GM12878 (cell line): ENCODE measurements at places on chromosomes 4 and X.

DNA sequence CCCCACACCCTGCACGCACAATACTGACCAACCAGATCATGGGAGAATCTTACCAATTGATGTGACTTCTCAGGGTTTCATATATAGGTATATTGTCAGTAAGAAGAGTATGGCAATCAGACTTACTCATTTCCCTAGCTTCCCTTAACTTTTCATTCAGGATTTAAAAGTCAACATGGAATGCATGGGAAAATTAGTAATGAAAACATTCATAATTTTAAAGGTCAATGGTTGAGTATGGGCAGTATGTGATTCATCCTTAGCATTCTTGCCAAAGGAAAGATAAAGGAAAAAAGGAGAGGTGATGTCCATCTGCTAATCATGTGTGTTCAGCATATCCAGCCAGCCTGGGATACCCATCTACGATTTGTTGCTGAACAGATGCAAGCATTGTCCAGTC lies 4.0 kb downstream of the DIPK2B start:
- no peaks in the 10 kb centered on the region for H3K4me1 ChIP-seq
- no peak overlapping the region for H3K4me3 ChIP-seq
- no peak for DNase-seq
- no peaks in the 10 kb centered on the region for H3K27me3 ChIP-seq

DNA sequence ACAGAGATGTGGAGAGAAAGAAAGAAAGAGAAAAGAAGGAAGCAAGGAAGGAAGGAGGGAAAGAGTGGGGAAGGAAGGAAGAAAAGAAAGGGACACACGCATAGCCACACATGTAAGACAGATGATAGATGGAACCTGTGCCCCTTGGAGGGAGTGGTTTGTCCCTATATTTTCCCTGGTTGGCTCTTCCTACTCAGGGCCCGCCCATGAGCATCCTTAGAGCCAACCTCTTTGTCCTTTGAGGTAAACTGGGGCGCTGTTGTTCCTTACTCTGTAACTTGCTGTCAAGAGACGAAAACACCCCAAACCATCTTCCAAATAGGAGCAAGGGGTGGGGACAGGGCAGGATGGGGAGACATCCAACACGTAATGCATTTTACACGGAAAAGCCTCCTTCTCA lies 220.9 kb downstream of the MAML3 start:
- no peak overlapping the region for H3K4me3 ChIP-seq
- no peak for DNase-seq
- H3K4me1 ChIP-seq = no peaks in the 10 kb centered on the region
- no peak overlapping the region for H3K27ac ChIP-seq
- no peaks in the 10 kb centered on the region for H3K36me3 ChIP-seq

DNA sequence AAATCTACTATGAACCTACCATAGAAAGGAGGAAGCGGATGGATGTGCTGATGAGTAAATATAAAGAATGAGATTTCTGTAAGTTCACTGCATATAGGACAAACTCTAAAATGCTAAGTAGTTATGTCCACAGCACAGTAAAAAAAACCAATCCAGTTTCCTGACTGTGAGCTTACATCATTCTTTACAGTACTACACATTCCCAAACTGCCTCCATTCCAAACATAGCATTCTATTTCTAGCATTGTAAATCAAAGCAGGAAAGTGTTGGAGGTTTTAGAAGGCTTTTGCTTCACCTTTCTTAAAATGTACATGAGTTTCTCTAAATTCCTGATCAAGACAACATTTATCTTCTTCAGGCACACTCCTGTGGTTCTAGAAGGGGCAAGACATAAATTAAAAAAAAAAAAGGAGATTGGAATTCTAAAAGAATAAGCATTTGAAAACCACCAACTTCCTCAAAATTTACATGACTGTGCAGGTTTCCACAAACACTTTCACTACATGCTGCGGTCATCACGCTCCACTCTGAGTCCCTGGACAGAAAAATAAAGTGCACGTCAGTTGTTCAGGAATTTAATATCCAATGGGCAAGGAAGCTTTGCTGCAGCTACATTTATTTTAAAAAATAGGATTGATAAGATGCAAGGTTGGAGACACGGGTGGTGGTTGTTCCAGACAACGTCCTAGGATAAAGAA lies 297.6 kb upstream of the STS start:
- DNase-seq = no peak
- H3K4me3 ChIP-seq = no peak overlapping the region
- no peaks in the 10 kb centered on the region for H3K4me1 ChIP-seq
- H3K27me3 ChIP-seq = no peaks in the 10 kb centered on the region
- no peaks in the 10 kb centered on the region for H3K36me3 ChIP-seq

DNA sequence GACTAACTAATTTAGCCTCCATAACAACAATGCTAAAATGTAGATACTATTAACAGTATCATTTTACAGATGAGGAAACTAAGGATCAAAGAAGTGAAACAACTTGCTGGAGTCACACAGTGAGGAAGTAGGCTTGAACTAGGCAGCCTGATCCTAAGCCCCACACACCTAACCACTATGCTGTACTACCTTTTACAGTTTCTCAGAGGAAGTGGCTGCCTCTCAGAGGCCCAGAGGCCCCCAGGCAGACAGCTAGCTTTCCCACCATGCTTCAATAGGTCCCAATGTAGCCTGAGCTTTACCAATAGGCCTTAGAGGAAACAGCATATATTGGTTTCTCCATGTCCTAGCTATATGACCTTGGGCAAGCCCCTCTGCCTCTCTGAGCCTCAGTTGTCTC lies 69.4 kb upstream of the PJA1 start:
- H3K4me3 ChIP-seq = no peak overlapping the region
- no peak for DNase-seq
- 0 out of 2 replicates have a peak, but pooled peaks cover 1% of the 10 kb centered on the region for H3K27me3 ChIP-seq
- no peak overlapping the region for H3K27ac ChIP-seq

- no peak overlapping the region for H3K27ac ChIP-seq
- H3K4me3 ChIP-seq = no peak overlapping the region
- no peaks in the 10 kb centered on the region for H3K4me1 ChIP-seq
- no peaks in the 10 kb centered on the region for H3K36me3 ChIP-seq
- no peaks in the 10 kb centered on the region for H3K27me3 ChIP-seq
- DNase-seq = no peak
Observed at GRCh38 chrX:67353651-67354370, 190.0 kb upstream of the AR start.

GRCh38 chr4:19151684-19152083 lies 1100.0 kb upstream of the SLIT2 start:
- no peak for DNase-seq
- no peaks in the 10 kb centered on the region for H3K4me1 ChIP-seq
- H3K36me3 ChIP-seq = no peaks in the 10 kb centered on the region
- no peaks in the 10 kb centered on the region for H3K27me3 ChIP-seq
- H3K4me3 ChIP-seq = no peak overlapping the region

GRCh38 chr4:43763029-43763610 lies 685.5 kb downstream of the KCTD8 start:
- no peaks in the 10 kb centered on the region for H3K4me1 ChIP-seq
- peak overlapping the region; percentile 51; the same call in 1 of the 2 replicates for H3K27ac ChIP-seq

GRCh38 chrX:155086202-155086840 lies 15.0 kb downstream of the BRCC3 start:
- H3K36me3 ChIP-seq = peaks cover 2% of the 10 kb centered on the region; the same call in 1 of the 2 replicates
- no peak overlapping the region for H3K4me3 ChIP-seq
- H3K4me1 ChIP-seq = no peaks in the 10 kb centered on the region
- no peaks in the 10 kb centered on the region for H3K27me3 ChIP-seq
